Hepatocyte (in vitro differentiated cells): ENCODE measurements at places on chromosomes 2 and 18. TPM values are rescaled to one million over a fixed set of nuclear protein-coding genes. Genes with fewer than 3 reads are reported as not detected.

DNA sequence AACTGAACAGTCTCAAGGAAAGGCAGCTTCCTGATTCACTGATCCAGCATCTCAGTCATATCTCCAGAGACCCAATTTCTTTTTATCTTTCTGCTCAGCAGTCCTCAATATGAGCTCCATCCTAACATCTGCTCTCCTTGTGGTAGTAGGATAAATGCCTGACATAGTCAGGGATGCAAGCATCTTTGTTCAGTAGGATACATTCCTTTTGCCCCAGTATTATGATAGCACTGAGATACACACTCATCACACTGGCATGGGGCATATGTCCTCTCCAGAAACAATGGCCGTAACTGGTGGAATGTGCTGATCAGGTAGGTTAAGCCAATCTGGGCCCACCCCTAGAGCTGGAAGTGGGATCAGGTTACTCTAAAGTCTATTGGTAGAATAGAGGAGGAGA, 207.2 kb downstream of the ETAA1 start:
- no peak for DNase-seq

DNA sequence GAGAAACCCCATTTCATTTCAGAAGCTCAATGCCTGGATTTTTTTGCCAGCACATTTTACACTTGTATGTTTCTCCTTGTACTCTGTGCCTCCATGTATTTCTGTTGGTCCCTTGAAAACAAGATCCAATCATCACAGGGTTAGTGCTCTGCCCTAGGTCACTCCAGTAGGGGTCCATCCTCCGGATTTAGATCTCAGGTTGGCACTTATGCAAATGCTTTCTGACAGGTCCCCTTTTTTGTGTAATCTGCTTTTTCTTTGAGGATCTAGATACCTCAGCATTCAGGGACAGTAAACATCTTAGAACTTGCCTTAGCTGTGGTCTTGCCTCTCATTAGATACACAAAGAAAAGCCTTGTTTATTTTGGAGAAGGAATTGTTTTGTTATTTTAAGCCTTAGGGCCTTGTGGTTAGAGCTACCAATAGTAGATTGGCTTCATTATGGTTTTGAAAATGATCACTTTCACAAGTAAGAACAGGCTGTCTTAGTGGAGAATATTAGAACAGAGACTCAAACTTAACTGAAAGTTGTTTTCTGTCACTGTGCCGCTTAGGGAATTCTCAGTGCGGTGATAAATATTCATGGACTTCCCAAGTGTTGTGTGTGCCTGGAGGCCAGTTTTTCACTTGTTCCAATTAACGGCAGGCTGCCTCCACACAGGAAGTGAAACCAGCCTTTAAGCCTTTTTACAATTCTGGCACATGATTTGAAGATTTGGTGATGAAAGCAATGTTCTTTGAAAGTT, 7.8 kb downstream of the MERTK start:
- DNase-seq: no peak

DNA sequence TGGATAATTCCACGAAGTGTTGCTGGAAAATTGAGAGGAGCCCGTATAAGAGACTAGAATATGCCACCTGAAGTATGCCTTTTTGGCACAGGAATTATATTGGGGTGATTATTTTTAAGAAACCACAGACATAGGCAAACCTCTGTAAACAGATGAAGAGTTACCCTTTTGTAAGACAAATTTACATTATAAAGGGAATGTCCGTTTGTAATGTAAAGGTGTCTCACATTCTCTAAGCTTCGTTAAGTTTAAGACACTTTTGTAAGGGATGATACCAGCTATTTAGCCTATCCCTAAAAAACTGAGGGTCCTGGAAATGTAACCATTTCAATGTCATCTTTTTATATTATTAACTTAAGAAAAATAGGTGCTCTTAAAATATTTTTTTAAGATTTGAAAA, 432.8 kb upstream of the SYT4 start:
- DNase-seq: no peak

The KIF1A gene
- 16.5 and 28.2 TPM in 2 replicates for total RNA-seq

The ALPI gene
- total RNA-seq: 3.9 and 4.1 TPM in 2 replicates
